Activated gamma-delta T cell (primary cell): ENCODE measurements at places on chromosomes 3 and 15.

DNA sequence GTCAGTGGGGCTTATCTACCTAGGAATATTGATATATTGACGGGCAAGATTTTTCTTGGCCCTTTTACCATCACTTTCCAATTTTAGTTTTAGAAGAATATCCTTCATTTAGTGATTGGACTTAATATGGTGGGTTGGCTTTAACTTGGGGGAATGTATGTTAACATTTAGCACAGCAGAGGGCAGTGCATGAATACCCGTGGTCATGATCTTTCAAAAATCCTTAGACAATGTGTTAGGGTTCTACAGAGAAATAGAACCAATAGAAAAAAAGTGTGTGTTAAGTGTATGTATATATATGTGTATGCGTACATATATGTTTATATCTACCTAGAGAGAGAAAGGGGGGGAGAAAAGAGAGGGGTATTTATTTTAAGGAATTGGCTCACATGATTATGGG, 36.9 kb downstream of the GPR171 start:
- DNase-seq: no peak

- no peak for DNase-seq
Measured at GRCh38 chr3:72439321-72440183, 408.7 kb downstream of the SHQ1 start.

DNA sequence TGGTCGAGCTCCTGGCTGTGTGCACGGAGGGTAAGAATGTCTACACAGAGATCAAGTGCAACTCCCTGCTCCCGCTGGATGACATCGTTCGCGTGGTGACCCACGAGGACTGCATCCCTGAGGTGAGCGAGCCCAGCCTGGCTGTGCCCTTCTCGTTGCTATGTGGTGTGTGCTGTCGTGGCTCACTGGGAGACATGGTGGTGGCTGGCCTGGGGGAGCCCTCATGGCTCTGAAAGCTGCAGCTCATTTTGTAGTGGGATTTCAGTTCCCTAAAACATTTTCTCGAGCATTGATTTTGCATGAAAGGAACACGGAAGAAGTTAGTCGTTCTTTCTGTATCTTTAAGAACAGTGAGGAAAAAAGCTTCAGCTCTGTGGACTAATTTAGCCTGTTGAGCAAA, 200.5 kb downstream of the ITPR1 start:
- DNase-seq: no peak

GRCh38 chr3:44913868-44914468, 39.6 kb downstream of the TGM4 start:
- no peak for DNase-seq

- DNase-seq: no peak
Measured at GRCh38 chr15:63603516-63603915, 6.3 kb downstream of the FBXL22 start.

DNA sequence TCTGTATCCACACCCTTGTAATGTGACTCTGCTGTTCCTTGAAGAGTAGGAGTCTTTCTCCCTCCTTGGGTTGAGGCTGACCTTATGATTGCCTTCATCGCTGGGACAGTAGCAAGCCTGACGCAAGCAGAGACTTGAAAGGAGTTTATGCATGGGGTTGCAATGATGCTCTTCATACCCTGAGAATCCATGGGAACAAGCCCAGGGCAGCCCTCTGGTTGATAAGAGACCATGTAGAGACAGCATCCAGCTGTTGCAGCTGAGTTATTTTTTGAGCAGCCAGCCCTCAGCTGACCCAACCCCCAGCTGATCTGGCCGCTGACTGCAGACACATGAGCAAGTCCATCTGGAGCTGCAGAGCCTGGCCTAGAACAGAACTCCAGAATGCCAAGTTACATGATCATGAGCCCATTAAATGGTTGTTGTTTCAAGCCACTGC, 60.6 kb upstream of the ARNT2 start:
- no peak for DNase-seq

DNA sequence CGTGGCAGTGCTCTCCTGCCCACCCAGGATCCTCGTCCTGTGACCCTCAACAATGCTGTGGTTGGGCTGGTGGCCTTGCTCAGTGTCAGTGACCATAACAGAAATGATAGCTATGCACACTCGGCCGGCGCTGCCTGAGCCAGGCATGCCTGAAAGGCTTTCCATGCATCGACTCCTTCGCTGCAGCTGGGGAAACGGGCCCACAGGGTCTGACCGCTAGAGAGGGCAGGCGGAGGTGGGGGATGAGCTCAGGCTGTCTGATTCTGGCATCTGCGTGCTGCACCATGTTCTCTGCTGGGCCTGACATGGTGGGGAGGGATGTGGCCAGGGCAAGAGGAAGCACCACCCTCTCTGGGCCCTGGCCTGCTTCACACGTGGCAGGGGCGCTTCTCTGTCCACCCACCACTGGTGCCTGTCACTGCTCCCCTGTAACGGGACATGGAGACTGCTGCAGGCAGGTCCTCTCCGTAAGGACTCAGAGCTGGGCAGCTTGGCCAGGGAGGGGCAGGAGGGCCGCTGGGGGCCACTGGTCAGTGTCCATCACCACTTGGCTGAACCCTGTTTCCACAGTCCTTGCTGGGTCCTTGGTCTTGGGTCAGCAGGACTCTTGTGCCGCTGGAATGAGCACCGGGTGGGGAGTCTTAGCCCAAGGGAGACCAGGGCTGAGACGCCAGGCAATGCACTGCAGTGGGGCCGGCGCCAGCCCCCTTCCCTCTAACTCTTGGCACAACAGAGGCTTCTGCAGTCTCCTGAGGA, 64.1 kb upstream of the RPL32 start:
- DNase-seq: no peak

- DNase-seq: no peak
Measured at GRCh38 chr3:71269906-71270305, 313.6 kb downstream of the FOXP1 start.

GRCh38 chr3:30741889-30742288, 135.5 kb downstream of the TGFBR2 start:
- DNase-seq: no peak

GRCh38 chr15:81111018-81111417, 23.1 kb upstream of the CFAP161 start:
- DNase-seq: no peak

DNA sequence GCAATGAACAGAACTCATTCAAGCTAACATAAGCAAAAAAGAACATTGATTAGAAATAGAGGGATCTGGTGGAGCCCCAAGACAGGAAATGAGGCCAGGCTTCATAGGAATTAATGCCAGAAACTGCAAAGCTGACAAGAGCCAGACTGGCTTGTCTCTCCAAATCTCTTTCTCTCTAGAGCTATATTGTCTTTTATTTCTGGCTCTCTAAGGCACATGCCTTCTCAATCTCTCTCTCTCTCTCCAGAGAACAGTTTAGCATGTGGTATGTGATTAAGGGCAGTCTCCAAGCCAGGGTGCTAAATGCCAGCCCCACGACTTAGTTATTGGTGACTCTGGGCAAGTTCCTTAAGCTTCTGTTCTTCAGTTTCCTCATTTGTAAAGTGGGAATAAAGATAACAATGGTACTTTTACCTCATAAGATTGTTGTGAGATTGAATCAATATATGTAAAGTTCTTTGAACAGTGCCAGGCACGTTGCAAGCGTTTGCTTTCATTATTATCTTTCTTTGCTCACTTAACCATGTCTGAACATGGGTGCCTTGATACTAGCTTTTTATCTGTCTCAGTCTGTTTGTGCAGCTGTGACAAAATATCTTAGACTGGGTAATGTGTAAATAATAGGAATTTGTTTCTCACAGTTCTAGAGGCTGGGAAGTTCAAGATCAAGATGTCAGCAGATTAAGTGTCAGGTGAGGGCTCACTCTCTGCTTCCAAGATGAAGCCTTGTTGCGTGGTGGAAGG, 123.2 kb downstream of the BDH1 start:
- DNase-seq: no peak

DNA sequence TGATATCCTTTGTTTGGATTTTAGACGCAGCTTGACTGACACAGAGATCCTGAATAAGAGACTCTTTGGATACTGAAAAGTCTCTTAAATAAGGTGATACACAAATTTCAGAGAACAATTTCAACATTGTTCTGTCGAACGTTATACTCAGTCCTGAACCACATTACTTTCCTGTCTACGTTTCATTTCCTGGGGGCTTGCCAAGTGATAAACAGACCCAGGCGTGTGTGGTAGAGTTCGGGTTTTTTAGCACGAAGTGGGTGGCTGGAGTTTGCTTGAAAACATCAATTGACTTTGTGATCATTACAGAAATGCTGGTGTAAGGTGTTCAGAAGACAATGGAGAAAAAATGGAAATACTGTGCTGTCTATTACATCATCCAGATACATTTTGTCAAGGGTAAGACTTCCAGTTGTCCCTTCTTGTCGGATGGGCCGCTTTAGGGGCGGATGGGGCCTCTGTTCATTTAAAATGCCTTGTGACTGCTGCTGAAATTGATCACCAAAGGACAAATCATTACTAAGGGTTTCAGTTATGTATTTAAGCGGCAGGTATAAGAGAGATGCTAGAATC, at the start of gene CD96:
TSS of gene CD96 (plus strand) at position 287 of the 573 bp plus-strand sequence. CDS start at position 339, 52 bp downstream.
- no peak for DNase-seq

DNA sequence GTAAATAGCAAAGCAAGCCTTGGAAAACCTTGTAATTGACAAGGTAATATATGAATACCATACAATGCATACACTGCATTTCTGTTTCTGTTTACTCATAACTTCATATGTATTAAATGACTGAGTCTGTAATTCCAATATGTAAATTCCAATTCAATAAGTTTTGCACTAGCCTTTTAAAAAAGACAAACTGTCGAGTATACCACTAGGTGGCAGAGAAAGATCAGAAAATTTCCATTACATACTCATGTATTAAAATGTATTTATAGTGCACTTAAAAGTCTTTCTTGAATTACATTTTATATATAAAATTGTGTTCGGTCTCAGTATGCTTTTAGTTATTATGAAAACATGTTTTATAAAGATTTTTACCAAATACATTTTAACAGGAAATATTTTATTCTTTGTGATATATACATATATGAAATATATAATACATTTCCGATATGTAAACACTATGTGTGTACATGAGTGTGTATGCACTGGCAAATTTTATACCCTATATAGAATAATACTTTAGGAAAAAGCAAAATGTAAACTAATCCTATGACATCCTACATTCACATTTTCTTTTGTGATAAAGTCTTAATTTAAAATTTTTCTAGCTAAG, 216.8 kb downstream of the VGLL3 start:
- no peak for DNase-seq

DNA sequence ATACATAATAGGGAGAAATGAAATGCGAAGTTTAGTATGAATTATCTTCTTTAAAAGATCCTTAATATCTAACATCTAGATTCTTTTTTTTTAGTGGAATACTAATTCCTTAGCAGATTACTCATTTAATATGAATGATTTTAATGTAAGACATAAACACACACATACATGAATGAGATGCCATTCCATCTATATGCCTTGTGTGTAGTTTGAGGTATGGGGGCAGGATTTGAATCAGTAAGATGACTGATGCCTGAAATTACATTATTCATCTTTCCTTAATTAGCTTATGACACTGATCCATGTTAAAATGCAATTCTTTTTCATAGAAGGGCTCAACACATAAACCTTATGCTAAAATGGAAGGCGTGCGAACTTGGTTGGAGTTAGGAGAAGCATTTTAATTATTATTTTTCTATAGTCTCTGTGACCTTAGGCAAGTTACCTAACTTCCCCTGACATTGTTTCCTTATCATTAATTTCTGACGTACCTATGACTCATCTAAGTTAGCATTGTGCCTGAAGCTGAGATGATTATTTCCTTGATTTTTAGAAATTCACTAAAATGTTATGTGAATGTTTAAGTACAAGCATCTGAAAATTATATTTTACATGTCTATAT, 10.8 kb upstream of the BNIP2 start:
- DNase-seq: no peak

- no peak for DNase-seq
Measured at GRCh38 chr15:51307325-51307724, 31.1 kb downstream of the CYP19A1 start.

- DNase-seq: no peak
Measured at GRCh38 chr3:115321400-115321805, 174.3 kb upstream of the ZBTB20 start.

GRCh38 chr3:41330465-41330864, 131.2 kb downstream of the CTNNB1 start:
- DNase-seq: no peak

GRCh38 chr3:1275495-1275894, 182.7 kb downstream of the CNTN6 start:
- no peak for DNase-seq

- no peak for DNase-seq
Measured at GRCh38 chr15:39242345-39242744, 338.5 kb upstream of the THBS1 start.

DNA sequence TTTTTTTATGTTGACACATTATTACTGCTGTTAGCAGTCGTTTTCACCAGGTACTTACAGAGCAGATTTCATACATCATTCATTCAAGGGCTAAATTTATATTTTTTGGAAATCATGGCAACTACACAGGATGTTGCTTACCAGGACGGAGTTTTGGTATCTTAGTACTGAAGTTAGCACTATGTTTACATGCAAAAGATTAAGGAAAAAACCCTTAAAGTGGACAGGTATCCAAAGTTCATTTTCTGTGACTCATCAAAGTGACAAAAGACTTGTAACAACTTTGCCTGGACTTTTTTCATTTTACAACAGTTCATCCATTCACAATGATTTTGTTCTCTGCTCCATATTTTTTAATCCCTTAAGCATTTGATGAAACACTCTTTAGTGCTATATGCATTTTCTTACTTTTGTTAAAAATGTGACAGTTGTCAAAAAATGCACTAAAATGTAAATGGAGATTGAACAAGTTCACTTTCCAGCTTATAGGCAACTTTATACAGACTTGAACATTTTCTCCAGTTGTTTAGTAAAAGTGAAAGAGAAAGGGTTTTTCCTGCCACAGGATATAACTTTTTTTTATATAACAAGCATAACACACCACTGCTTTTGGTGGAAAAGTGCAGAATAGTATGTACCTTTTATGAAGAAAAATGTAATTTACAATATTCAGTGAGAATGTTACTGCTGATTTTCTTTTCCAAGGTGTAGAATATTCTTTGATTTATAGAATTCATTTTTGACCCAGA, 104.1 kb downstream of the STT3B start:
- no peak for DNase-seq

DNA sequence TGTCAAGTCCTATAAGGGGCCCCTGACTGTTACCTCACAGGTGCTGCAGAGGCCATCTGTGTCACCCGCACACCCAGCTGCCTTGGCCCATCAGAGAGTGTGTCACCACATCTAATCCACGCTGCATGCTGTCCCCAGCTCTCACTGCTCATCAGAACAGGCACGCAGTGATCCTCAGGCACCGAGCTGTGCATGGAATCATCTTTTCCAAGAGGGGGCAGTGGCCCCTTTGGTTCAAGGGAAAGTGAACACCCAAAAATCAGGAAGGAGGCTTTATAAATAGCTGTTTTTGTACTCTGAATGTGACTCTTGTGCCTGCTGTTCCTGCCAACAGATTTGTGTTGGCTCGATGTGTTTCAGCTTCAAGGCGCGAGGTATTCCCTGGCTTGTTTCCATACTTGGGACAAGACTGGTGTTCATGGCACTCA, 110.3 kb upstream of the ETV5 start:
- no peak for DNase-seq
